WTC11 (cell line): ENCODE measurements at places on chromosomes 4 and X.

DNA sequence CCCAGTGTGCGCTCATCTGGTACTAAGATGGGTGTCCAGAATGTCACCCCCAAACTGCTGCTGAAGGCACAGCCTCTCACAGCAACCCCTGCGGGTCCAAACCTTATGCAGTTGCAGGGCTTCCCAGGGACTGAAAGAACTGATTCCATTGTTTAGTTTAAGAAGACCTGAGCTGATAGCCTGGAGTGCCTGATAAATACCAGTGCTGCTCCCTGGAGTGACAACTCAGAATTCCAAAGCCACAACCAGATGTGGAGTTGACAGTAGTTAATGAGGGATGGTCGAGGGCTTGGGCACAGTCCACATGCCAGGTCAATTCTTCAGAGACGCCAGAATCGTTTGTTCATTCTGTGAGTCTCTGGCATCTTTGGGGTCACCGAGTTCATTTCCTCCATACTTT is 71.2 kb downstream of the LNX1 start:
- DNase-seq: peak; percentile 18

DNA sequence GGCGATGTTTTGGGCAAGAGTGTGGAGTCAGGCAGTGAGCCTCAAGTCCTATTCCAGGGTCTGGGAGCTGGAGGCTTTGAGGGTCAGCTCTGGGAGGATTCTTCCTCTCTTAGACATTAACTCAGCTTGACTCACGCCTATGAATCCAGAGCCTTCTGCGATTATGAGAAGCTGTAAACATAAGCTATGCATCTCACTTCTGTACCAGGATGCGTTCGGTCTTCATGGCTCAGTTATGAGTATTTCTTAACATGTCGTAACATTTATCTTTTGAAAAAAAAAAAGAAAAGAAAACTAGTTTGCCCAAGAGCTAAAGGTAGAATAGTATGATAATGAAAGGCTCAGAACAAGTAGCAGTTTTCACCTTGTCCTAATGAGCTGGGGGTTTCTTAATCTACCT is 4.6 kb downstream of the SHROOM2 start:
- no peak for DNase-seq

DNA sequence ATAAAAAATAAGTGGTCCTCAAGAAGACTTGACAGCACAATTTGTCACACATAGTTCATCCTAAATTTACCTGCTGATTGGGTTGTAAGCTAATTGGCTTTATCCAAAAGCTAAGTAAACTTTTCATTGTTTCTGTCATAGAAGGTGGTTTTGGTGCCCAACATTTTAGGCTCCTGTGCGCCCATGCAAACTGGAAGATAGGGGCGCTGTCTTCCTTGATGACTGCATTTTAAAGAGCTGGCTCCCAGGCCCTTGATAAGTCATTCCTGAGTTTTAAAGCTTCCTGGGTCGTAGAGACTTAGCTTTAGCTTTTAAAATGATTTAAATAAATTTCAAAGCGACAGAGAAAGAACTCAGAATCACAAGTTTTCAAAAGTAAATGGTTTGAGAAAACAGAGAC is 625.4 kb upstream of the GALNT7 start:
- DNase-seq: no peak

DNA sequence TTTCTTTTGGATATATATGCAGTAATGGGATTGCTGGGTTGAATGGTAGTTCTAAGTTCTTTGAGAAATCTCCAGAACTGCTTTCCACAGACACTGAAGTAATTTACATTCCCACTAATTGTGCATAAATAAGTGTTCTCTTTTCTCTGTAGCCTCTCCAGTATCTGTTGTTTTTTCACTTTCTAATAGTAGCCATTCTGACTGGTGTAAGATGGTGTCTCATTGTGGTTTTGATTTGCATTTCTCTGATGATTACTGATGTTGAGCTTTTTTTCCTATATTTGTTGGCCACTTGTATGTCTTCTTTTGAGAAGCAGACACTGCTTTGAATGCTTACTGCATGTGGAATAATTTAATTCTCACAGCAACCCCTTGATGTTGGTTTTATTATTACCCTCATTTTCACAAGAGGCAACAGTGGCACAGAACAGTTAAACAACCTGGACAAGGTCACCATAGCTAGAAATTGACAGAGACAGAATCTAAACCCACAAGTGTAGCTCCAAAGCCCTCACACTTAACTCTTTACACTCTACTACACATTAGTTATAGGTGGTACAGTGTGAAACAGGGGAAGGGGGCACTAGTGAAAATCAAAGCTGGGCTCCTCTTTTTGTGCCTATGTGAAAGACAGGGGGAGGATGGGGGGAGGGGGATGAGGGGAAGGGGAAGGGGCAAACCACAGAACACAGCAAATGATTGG is 96.1 kb downstream of the REELD1 start:
- no peak for DNase-seq

- no peak for DNase-seq
Observed at GRCh38 chrX:72124540-72125201, 7.0 kb downstream of the RTL5 start.

GRCh38 chr4:152921284-152921683 is 14.8 kb upstream of the FHDC1 start:
- DNase-seq: no peak

DNA sequence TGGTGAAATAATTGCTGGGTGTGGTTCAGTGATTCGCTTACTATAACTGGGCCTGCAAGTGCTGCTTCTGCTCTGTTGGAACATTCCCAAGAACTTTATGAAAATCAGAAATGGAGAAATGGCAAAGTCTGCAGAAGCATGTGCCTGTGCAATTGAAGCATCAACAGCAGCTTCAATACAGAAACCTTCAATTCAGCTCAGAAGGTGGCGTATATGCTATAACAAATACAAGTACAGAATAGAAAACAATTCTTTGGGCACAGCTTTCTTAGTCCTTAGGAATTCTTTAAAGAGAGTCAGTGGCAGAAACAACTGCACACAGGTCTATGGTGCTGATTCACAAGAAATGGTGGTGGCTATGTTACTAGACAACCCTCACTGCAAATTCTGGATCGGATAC is 18.0 kb upstream of the PDHA2 start:
- DNase-seq: no peak

- no peak for DNase-seq
Observed at GRCh38 chr4:15765910-15766697, 12.0 kb upstream of the CD38 start.

DNA sequence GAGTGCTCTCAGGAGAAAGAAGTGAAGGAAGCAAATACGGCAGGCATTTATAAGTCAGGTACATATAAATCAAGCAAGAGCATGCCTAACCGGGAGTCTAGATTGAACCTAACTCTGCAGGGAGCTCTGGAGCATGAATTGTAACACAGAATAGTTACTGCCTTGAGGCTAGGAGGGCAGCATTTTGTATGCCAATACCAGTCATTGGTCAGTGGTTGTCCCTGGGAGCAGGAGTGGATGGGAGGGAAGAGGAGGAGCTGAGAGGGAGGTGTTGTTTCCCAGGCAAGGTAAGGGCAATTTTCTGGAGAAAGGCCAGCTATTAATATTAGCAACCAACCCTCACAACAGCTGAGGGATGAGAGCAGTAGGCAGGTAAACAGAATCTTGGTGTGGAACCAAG is 224.7 kb upstream of the DCAF8L1 start:
- no peak for DNase-seq

GRCh38 chrX:119757979-119758730 is at the start of gene SOWAHD:
TSS of gene SOWAHD (plus strand) at chrX:119758588. CDS start at chrX:119758668, 80 bp downstream.
- peak; percentile 63 for DNase-seq

DNA sequence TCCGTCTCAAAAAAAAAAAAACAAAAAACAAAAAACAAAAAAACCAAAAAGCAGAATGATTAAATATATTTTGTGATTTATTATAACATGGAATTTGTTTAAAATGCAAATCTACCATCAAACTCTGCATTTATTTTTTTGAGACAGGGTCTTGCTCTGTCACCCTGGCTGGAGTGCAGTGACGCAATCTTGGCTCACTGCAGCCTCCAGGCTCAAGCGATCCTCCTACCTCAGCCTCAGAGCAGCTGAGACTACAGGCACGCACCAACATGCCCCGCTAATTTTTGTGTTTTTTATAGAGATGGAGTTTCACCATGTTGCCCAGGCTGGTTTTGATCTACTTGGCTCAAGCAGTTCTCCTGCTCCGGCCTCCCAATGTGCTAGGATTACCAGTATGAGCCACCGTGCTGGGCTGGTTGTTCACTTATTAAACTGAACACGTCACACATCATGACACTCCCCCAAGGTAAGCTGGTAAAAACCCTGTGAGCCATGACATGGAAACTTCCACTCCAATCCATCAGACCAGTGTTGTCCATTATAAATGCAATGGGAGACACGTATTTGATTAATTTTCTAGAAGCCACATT is 45.7 kb downstream of the RBM47 start:
- no peak for DNase-seq

DNA sequence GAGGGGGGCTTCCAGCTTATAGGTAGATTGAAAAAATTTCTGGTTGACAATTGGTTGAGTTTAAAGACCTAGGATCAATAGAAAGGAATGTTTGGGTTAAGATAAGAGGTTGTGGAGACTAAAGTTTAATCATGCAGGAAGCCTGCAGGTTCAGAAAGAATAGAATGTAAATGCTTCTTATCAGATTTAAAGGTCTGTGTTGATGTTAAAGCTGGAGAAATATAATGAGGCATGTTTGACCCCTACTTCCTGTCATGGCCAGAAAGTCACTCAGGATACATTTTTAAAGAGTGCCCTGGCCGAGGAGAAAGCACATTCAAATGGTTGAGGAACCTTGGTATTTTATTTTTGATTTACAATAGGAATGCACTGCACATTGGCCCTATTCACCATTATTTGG is 3.9 kb upstream of the RRAGB start:
- no peak for DNase-seq

DNA sequence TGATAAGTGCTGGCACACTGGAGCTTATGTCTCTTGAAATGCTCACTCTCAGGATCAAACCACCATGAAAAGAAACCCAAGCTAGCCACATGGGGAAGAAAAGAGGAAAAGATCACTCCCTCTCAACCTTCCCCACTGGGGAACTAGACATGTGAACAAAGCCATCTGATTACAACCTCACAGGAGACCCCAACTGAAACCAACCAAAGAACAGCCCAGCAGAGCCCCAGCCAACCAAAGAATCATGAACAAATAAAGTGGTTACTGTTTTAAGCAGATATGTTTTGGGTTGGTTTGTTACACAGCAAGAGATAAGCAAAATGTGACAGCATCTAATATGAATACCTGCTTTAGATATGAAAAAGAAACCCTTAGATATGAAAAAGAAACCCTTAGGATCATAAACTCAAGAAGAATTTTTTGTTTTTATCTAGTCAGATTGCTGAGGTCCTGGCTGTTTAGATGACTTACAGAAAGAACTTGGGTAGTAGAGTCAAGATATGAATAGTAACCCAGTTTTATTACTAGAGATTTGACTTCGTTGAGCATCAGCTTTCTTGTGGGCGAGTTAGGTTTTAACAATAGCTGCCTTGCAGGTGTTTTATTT is 23.7 kb upstream of the TLR7 start:
- DNase-seq: no peak

- DNase-seq: no peak
Observed at GRCh38 chrX:56519642-56520041, 43.8 kb upstream of the UBQLN2 start.

GRCh38 chrX:103913356-103914020 is 48.9 kb upstream of the TMSB15B start:
- DNase-seq: peak; percentile 10

DNA sequence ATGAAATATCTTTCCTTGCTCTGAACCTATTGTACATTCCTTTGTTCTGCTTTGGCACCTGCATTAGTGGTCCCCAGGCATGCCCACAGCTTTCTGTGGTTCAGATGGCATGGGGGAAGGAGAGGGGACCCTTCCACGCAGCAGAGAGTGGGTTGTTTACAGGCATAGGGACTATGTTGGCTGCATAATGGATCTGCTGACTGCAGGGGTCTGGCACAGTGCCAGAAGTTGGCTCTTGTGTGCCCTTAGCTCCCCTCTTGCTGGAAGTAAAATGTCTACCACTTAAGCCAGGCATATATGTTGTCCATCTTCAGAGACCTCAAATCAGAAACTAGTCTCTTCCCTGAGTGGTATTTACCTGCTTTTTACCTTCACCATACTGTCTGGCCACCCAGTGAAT is 651.9 kb upstream of the PCDH7 start:
- no peak for DNase-seq

GRCh38 chr4:175252642-175253041 is 334.5 kb downstream of the ADAM29 start:
- peak; percentile 36 for DNase-seq
